ENCODE measurements at places on chromosomes 3 and 15.

- no peak for DNase-seq
Observed at GRCh38 chr15:71716990-71717389, 93.4 kb upstream of the NR2E3 start.

DNA sequence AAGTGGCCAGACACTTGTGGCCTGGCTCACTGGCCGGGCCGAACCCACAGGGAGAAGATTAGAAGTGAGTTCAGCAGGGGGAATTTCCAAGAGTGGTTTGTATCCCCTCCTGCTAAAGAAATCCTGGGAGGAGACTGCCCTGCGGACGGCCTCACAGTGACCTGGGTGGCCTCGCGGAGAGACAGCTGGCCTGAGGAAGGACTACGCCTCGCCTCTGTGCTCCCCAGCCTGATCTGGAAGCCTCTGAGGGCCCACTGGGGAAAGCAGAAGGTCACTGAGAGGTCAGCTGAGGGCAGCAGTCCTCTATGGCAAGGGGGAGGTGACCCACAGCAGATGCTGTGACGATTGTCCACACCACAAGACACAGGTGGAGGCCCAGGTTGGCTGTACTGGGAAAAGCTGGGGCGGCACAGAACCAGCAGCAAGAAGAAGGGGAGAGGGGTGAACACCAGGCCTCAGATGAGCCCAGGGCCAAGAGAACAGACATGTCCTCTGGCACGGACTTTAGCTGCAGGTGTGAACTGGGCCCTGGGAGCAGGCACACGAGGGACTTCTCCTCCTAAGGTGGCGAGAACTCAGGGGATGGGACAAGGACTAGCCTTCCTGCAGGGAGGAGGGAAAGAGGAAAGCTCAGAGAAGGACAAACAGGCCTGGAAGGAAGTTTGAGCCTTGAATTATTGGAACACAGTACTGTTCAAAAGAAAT lies 37.2 kb upstream of the DLG1 start:
- DNase-seq, result no peak

DNA sequence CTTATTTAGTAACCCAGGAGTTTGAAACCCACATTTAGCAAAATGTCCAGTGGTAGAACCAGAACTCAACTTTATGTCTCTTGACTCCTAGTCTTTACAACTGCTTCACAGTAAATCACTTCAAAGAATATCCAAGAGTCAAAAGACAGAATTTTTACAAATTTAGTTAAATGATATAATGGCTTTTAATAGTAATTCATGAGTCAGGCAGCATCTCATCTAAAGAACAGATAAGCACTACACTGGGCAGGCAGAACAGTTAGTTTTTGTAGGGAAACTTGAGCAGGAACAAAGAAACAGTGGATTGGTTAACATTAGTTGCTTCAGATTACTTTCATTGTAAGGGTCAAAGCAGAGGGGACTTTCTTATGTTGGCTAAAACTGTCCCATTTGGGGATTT lies 120.2 kb downstream of the NEO1 start:
- DNase-seq, result no peak

DNA sequence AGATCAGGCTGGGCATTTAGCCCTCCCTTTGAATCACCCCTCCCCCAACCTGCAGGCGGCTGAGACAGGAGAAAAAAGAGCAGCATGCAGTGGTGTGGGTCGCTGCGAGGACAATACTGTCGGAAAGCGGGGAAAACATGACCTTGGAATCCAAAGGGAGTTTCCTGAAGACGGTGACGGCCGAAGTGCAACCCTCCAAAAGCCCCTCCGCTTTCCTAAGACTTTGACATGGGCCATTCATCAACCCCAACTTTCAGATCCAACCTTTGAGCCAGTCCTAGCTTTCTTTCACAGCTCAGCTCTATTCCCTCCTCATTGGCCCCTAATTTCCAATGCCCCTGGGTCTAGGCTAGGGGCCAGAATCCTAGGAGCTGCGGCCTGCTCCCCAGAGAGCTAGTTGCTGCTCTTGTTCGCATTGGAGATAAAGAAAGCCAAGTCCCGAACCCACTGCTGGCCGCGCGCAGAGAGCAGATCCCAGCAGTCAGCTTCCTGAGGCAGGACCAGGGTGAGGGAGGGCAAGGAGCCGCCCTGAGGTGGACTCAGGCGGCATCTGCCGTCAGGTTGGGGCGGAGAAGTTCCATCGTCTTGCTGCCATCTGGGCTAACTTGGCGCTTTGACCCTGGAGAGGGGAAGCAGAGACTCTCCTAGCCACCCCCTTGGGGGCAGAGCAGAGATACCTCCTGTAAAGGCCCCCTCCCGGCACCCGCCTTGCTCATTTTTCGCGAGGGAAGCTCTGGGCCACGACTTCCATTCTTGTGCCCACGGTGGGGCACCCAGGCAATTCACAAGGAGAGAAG lies 914 bp downstream of the ZIC4 start:
- no peak for DNase-seq

DNA sequence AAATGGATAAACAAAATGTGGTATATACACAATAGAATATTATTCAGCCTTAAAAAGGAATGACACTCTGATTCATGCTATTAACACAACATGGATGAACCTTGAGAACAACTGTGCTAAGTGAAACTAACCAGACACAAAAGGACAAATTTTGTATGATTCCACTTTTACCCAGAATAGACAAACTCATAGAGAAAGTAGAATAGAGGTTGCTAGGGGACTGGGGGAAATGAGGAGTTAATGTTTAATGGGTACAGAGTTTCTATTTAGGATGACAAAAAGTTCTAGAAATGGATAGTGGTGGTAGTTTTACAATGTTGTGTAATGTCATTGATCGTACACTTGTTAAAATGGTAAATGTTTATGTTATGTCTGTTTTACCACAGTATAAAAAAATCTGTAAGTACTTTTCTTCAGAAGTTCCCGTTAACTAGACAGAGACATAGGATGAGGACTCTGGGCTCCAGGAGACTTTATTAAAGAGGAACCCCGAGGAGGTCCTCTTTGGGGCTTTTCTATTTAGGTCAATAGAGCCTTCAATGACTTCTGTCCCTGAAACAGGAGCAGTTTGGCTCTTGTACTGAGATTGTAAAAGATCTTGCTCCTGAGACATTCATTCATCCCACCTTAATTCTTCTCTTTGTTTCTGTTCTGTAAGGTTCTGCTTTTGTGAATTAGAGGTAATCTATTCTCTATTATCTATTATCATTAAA lies 24.5 kb downstream of the ABHD6 start:
- DNase-seq, result no peak

DNA sequence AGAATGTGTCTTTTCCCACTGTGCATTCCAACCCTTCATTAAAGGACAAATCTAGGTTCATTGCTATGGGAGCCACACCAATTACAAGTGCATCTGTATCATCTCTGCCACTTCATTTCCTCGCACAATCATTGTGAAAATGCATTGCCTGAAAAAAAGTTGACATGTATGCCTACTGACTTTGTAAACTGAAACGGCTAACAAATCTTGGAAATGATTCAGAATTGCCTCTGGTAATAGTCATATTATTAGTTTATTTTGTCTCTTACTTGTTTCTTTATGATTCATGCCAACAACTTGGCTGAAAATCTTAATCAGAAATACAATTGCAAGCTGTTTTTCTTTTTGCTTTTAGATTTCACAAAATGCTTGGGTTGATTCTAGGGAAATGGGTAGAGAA lies 497.1 kb downstream of the ZIC1 start:
- no peak for DNase-seq

- no peak for DNase-seq
Observed at GRCh38 chr15:22884344-22884743, 45.9 kb downstream of the NIPA2 start.
